ENCODE measurements at places on chromosomes 16 and 17.

- no peak for DNase-seq
Measured at GRCh38 chr17:61647047-61647446, 56.0 kb upstream of the NACA2 start.

- no peak for DNase-seq
Measured at GRCh38 chr16:81350306-81350615, 35.5 kb downstream of the GAN start.

DNA sequence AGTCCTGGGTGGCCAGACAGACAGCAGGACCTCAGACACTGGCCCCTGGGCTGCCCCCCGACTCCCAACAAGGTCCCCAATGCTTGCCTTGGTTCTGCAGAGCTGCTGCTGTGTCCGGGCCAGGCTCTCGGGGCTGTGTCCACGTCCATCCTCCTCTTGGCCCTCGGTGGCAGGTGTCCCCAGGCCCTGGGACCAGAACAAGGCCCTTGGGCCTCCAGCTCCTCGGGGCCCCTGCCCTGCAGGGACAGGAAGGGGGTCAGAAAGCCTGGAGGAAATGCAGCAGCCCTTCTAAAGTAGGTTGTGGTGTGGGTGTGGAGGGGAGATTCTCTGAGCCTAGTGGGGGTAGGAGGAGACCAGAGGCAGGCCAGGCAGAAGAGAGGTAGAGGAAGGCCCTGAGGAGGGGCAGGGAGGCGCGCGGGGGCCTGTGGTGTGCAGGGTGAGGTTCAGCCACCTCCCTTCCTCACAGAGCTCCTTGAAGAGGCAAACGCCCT is 2.5 kb upstream of the AXIN1 start:
- DNase-seq, result no peak

GRCh38 chr17:73738751-73739575 is 94.7 kb upstream of the SDK2 start:
- DNase-seq, result no peak

GRCh38 chr16:5461574-5461973 is 364.0 kb upstream of the EEF2KMT start:
- DNase-seq, result no peak

- DNase-seq, result no peak
Measured at GRCh38 chr17:61202564-61202963, 197.1 kb upstream of the TBX2 start.

- no peak for DNase-seq
Measured at GRCh38 chr17:76086384-76086783, 7.4 kb downstream of the ZACN start.

All from effector memory CD4-positive, alpha-beta T cell (primary cell).